ENCODE measurements at places on chromosomes 5 and 9.

GRCh38 chr5:105878402-105878801 is 1792.3 kb downstream of the EFNA5 start:
- no peak for DNase-seq

DNA sequence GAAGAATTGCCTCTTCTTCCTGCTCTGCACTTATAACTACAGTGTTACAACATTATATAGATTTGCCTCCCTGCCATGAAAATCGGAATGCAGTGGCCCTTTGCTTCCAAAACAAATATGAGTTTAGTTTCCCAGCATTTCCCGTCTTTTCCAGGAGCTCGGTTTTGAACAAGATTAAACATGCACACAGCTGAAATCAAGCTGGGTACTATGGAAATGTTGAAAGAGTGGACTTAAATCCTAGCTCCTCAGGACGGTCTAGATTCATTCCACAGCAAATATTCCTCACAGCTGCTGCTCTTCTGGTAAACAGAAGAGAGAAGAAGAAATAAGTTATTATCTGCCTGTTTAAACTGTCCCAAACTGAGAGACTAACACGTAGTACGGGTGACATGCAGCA is 161.4 kb downstream of the PIK3R1 start:
- no peak for DNase-seq

DNA sequence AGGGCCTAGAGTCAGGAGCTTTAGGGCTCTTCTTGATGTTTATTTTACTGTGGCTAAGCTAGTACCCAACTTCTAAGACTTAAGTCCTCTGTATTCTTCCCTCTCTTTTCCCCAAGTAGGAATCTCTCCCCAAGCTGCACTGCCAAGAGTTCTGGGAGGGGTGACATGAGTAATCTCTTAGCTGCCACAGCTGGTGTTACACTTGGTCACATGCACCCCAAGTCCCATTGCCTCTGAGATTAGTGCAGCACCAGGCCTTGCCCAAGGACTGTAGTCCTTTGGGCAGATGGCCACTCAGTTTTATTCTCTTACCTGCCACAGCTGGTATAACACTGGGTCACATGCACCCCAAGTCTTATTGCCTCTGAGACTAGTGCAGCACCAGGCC is 114.7 kb upstream of the RIOK2 start:
- no peak for DNase-seq

DNA sequence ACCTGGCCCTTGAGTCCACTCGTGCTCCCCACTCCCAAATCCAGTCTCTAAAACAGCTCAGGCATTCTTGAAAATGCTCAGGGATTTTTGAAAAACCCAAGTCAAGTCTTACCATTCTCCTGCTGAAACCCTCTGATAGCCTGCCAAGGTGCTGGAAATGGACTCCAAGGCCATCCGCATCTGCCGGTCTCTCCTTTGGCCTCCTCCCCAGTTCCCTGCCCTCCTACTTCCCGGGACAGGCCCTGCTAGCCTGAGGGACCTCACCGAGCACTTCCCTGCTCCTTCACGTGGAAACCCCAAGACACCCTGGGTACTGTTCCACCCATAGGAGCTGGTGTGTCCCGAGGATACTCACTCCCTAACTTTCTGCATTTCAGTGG is 49.8 kb upstream of the GADD45G start:
- DNase-seq, result no peak

DNA sequence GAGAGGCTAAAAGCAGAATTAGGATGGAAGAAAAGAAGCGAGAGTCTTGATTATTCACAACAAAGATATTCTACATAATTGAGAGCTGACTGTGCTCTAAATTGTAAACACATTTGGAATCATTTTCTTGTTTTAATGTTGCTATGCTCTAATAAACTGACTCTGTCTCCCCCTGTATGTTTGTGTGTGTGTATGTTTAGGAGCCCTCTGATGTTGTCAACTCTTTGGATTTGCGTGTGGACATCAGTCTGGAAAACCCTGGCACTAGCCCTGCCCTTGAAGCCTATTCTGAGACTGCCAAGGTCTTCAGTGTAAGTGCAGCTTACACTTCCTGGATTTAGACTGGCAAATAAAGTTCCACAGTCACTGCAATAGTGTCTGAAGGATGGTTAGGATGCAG is 37.8 kb downstream of the MOCS2 start:
- DNase-seq, result no peak

- DNase-seq, result no peak
Observed at GRCh38 chr9:97220894-97221477, 86.5 kb upstream of the CCDC180 start.

DNA sequence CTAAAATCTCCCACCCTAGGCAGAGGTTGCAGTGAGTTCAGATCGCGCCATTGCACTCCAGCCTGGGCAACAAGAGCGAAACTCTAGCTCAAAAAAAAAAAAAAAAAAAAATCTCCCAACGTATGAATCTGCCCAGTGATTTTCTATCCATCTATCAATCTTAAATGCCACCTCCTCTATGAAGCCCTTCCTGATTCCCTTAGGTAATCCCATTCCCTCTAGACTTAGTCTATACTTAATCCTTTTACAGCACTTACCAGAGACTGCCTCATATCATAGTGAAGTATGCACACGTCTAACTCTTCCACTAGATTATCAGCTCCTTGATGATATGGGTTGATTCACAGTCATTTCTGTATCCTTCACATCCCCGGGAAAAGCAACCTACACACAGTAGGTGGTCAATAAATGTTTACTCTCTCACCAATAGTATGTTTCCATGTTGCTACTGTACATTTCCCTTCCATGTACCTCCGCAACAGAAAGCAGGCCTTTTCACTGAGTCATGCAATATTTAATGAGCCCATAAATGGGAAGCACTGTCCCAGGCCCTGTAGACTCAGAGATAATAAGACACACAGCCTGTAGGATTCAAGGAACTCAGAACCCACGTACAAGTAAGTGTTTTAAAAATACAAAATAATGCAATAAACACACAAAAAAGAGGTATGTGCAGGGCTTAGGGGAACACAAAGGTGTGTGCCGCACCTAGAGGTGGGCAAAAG is 1.2 kb downstream of the DROSHA start:
- no peak for DNase-seq

DNA sequence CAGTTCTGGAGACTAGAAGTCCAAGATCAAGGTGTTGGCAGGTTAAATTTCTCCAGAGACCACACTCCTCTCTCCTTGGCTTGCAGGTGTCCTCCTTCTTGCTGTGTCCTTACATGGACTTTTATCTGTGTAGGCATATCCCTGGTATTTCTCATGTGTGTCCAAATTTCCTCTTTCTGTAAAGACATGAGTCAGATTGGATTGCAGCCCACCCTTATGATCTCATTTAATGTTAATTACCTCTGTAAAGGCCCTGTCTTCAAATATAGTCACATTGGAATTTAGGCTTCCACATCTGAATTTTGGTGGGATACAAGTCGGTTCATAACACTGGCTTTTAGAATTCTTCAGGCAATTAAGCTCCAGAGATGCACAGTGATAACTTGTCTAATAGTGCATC is 322.2 kb upstream of the GRIA1 start:
- DNase-seq, result no peak

DNA sequence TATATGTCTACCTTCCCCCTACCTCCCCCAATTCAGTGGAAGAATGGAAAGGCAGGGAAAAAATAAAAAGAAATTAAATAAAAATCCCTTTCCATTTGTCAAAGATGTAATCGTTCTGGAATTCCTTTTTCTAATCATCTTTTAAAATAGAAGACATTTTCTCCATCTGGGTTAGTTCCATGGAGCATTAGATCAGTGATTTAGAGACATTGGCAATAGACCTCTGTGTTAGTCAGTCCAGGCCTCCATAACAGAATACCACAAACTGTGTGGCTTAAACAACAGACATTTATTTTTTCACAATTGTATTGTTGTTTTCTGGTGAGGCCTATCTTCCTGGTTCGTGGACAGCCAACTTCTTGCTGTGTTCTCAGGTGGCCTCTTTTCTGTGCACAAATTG is 516.6 kb upstream of the DAB2 start:
- DNase-seq, result no peak

DNA sequence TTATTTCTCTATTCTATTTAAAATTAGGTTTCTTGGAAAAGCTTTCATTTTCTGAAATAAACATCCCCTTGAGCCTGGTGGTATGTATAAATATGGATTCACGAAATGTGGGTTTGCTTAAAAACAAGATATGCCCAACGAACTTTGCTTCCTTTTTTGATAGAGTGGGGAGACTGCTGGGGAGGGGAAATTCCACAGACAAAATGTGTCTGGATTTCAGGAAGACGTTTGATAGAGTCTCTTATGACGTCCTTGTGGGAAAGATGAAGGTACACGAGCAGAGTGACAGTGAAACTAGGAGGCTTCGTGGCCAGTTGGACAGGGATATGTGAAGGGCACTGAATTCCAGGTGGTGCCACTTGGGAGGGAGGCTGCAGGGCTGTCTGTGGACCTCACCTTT is 84.5 kb upstream of the RPS23 start:
- DNase-seq, result no peak

DNA sequence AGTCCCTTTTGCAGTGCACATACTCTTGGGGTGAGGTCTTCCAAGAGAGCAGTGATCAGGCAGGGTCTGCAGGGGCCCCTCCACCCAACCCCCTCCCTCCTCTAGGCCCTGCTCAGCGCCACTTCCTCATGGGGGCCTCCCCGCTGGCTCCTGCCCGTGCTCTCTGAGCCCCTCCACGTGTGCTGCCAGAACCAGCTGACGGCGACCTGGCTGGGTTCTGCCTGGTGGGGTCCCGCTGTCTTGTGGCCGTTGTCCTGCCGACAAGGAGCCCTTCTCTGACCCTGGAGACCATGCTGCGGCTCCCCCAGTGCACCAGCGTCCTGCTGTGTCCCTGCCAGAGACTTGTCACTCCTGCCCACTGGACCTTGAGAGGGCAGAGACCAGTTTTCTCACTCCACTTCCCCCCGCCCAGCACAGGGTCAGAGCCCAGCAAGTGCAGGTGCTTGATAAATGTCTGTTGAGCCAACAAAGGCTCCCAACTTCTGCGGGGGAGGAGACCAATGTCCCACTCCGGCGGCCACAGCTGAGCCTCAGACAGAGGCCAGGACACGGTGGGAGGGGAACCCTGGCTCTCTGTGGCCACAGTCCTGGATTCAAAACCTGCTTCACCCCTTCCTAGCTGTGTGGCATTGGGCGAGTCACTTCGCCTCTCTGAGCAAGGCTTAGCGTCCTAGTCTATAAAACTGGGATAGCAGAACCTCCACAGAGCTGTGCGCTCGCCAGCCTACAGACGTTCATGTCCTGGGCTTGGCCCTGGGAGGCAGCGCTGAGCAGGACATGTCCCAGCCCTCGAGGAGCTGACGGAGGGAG is 24.8 kb downstream of the SARDH start:
- no peak for DNase-seq

DNA sequence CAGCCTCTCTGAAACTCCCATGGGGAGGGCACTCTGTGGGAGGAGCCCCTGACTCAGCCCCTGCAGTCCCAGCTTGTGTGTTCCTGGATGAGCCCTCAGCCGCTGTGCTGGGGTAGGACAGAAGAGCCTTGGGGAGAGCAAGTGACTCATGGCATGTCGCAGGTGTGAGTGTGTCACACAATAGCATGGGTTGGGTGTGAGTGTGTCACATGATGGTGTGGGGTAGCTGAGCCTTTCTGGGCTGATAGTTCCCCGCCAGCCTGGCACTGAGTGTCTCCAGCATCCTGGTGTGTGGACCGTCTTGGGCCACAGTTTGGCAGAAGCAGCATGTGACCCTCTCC is 83.4 kb downstream of the PHF2 start:
- no peak for DNase-seq

GRCh38 chr5:151451626-151452520 is 4.5 kb downstream of the SLC36A1 start:
- no peak for DNase-seq

- no peak for DNase-seq
Observed at GRCh38 chr9:33291031-33291397, 698 bp downstream of the NFX1 start.

DNA sequence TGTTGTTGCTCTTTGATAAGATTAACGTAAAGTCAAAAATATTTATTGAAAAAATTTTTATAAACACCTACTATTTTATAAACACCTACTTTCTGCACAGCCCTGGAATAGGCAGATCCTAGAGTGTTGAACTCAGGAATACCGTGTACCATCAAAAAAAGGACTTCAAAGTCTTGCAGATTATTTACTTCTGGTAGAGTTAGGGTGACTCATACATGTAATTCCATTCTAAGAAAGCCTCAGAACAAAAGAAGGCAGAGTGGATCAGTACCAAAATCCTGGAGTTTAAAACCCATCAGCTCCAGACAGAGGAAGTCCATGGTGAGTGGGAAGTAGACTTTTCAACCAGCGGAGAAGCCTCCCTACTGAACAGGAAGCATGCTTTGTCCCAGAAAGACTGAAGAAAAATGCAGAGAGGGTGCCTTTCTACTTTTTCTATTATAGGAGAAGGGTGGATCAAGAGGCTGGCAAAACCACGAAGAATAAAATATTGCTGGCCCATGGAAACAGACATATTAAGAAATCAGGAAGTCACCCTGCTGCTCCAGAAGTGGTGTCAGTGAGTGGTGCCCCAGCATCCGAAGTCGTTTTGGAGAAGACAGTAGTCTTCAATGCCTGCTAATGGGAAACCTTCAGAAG is 45.1 kb upstream of the DAB2 start:
- DNase-seq, result no peak

GRCh38 chr9:91867740-91868139 is 82.3 kb downstream of the ROR2 start:
- DNase-seq, result no peak

DNA sequence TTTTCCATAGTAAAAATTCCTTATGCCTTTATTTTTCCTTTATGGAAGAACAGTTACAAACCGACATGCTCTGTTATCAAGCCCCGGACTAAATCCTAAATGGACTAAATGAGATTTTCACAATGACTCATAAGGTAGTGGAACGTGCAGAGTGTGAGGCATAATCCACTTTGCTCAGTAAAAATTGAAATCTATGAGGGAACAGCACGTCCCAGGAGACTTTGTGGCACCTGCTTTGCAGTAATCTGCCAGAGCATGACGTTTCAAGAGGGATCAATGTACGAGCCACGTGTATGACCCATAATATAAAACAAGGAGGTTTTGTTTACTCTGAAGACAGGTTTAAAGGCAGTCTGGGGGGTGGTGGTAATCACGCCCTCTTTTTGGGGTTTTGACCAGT is 83.8 kb upstream of the GNA14 start:
- no peak for DNase-seq

DNA sequence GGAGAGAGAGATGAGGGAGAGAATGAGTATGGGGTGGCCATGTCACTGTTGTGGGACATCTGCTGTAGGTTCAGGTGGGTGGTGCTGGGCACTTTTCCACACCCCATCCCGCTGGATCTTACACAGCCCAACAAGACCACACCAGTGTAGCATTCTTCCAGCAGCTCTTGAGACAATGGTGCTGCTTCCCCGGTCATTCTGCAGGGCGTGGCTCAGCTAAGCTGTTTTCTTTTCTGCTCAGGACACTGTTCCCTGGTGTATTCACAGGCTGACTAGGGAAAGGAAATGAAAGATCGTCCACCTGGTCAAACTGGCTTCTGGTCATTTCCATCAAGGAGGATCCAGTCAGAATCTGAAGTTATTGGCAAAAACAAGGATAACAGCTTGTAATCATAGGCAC is 75.6 kb downstream of the S1PR3 start:
- no peak for DNase-seq

- DNase-seq, result no peak
Observed at GRCh38 chr5:34026089-34026761, 16.8 kb downstream of the C1QTNF3 start.
